A549 treated with AZD2906 at 1 μM for 4 hours (cell line): ENCODE measurements at places on chromosomes 4 and X. TPM values are rescaled to one million over a fixed set of nuclear protein-coding genes. Genes with fewer than 3 reads are reported as not detected.

The CENPVL1 gene
- not detected in 5 replicates for total RNA-seq

The AKAP14 gene
- 0.08 TPM in 1 of 5 replicates, not detected in the others for total RNA-seq

The C4orf17 gene
- total RNA-seq = not detected in 5 replicates

The TCEAL2 gene
- total RNA-seq = not detected in 5 replicates
